ENCODE measurements at places on chromosomes 6 and 20.

DNA sequence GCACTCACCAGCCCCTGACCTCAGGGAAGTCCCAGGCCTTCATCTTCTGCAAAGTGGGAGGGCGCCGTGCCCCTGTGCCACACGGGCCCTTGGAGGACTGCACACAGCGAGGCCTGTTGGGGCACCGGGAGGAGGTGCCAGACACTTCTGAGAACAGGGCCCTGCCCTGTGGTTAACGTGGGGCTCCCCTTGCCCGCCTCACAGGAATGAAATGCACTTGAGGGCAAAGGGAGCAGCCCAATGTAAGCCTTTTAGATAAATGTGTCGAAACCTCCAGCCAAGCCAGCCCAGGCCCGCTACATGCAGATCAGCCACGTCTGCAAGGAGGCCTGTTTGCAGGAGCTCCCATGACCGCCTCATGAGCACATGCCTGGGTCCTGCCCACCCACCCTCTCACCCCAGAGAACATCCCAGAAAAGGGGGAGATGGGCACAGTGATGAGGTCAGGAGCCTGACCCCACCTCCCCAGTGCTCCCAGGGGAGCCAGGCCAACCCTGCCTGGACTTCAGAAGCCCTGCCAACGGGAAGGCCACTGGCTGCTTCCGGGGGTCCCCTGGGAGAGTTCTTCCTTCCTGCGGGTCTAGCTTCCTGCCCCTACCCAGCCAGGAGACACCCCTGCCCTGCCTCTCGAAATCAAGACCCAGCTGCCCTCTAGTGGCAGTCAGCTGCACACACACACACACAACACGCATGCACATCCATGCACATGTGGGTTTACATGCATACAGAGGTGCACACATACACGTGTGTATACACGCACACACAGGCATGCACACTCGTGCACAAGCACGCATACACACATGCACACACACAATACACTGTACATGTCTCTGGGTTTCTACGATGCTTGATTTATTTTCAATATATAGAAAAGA lies 178.7 kb downstream of the TAF4 start:
- DNase-seq = peak; percentile 11

DNA sequence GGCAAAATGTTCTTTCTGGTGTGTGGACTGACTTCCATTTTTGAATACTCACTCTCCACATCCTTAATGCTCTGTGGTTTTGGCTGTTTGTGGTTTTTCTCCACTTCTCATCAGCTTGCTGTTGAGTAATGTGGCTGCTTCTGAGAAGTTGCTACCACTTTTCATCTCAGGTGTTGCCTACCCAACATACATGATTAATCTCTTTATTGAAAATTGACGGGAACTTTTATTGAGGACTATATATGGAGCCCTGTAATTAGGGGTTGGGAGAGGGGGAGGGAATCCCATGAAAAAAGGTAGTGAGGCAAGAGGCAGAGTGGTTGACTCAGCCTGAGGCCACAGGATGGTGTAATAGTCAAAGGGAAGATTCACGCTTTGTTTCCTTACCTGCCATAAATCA lies 17.6 kb downstream of the IL22RA2 start:
- peak; percentile 32 for DNase-seq

DNA sequence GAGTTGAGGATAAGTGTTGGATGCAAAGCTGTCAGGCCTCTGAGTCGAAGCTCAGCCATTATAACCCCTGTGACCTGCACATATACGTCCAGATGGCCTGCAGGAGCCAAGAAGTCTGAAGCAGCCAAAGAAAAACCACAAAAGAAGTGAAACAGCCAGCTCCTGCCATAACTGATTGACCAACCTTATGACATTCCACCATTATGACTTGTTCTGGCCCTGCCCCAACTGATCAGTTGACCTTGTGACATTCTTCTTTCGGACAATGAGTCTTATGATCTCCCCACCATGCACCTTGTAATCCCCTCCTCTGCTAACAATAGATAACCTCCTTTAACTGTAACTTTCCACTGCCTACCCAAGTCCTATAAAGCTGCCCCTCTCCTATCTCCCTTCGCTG lies 133.7 kb upstream of the AGPAT4 start:
- DNase-seq = no peak

DNA sequence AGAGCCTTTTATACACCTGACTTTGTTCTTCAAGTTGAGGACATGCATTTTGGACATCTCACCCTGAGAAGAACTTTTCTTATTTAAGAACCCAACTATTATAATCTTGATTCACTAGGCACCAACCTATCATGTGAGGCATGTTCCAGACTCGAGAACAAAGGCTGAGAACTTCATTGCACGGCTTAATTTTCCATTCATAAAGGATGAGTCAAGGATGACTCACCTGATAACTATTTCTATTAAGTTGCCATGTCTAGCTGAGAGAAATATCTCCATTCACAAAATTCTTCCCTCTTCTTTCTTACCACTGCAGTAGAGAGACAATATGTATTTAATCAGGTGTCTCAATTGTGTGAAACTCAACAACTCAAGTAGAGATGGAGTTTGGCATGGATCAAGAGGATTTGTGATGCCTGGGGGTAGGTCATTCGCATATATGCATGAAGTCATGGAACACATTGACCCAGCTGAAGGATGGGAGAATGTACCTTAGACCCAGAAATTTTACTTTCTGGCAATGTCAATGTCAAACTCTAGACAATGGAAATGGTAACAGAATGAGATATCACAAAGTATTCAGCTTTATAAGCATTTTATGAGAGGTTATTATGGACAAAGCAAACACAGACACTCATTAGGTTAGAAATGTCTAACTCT lies 208.7 kb upstream of the PRND start:
- no peak for DNase-seq

GRCh38 chr6:15628499-15629131 lies 34.2 kb downstream of the DTNBP1 start:
- peak; percentile 25 for DNase-seq

DNA sequence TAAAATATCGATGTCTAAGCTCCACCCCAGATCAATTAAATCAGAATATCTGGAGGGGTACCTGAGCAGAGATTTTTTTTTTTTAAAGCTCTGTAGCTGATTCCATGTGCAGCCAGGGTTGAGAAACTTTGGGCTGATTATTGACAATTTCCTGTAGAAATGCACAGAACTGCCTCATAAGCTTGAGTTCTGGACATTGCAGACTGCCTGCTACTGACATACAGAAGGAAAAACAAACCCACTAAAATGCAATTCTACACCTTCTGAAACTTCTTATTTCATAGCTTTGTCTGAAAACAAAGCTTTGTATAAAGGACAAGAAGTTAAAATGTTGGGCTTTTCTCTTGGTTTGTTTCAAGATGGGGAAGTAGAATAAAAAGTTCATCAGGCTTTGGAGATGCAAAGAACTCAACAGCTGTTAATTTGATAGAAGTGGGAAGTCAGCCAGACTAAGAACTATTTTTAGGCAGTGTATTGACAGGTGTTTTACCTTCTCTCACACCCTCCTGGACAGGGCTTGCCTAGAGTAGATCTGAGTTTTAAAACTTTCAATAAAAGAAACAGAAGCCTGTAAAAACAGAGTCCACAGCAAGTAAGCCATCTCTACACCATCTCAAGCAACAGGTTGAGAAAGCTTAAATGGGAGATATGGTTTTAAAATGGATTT lies 147.7 kb downstream of the KCNQ5 start:
- DNase-seq = no peak

DNA sequence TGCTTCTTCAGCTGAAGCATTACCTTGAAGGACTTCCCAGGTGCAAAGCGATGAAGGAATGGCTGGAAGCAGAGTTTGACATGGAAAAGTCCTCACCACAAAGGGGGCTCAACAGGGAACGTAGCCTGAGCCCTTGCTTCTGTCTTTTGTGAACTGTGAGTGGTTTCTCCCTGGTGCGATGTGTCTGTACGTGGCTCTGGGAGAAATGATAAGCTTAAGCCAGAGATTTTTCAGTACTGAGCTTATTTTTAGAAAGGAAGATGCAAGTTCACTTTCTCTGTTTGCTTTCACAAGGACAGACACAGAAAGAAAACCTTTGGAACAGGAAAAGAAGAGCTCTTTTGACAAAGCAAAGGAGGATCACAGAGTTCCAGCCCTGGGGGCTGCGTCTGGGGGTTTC lies 79.4 kb downstream of the DACT2 start:
- no peak for DNase-seq

GRCh38 chr20:59177266-59178250 lies 13.9 kb downstream of the ZNF831 start:
- peak; percentile 33 for DNase-seq

DNA sequence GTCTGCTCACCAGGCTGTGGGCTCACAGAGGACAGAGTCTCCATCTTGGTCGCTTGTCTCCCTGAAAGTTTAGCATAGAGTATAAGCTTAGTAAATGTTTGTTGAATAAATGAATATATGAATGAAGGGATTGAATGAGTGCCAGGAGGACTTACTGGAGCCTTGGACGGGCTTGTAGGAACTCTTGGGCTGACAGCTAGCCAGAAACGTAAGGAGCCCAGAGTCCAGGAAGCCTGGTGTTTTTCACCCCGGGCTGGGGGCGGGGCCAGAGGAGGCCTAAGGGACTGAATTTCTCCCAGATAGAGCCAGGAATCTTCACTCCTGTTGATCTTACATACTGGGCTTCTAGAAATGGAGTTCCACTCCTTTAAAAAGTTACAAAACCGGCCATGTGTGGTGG lies 68.5 kb upstream of the SRSF6 start:
- no peak for DNase-seq

DNA sequence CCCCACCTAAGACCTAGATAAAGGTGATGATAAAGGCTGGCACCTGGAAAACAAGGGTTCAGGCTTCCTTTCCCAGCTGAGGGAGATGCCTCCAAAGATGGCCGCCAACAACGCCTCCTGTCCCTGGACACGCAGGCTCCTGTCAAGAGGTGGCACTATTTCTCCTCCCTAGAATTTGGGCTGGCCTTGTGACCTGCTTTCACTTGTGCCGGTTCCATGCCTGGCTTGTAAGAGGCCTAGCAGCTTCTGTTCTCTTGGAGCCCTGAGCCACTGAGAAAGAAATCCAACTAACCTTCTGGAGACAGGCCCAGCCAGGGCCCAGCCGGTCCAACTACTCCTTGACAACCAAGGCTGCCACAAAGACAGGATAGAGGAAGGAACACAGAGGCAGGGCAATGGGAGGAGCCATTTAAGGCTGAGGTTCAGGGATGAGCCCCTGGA lies 60.2 kb upstream of the RALY start:
- DNase-seq = peak; percentile 26

DNA sequence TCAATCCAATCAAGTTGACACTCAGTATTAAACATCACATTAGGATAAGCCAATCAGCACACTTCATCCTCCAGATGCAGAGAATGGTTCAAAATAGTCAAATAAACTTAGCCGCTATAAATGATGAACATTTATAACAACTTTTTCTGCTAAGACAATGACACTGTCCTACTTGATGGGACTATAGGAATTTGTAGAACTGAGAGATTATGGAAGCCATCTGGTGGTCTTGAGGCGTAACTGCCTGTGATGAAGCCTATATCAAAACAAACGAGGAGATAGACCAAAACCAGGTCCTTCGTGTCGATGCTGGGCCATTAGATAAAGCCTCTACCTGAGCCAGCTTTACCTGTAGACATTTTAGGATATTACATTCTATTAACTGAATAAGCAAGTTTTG lies 631.1 kb downstream of the COL12A1 start:
- no peak for DNase-seq

DNA sequence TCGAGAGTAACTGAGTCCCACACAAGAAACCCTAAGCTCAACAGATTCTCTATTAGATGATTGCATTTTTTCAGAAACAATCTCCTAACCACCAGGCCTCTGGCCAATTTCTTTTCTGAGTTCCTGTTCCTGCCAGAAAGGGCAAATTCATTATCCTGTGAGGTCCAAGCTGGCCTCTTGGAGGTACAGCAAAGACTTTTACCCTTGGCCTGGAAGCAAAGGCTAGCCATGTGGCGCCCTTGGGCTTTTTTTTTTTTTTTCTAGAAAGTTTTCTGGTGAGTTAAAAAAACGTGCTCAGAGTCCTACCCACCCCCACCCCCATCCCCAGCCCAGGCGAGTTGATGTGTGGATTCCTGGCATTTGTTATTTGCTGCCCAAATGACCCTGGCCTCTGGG lies 59.0 kb upstream of the EEF1A1 start:
- DNase-seq = no peak

GRCh38 chr20:19723813-19724430 lies 34.1 kb upstream of the RIN2 start:
- DNase-seq = no peak

- no peak for DNase-seq
Observed at GRCh38 chr6:3636060-3636459, 115.5 kb downstream of the PXDC1 start.

GRCh38 chr6:3124667-3125066 lies 6.2 kb downstream of the BPHL start:
- DNase-seq = no peak

DNA sequence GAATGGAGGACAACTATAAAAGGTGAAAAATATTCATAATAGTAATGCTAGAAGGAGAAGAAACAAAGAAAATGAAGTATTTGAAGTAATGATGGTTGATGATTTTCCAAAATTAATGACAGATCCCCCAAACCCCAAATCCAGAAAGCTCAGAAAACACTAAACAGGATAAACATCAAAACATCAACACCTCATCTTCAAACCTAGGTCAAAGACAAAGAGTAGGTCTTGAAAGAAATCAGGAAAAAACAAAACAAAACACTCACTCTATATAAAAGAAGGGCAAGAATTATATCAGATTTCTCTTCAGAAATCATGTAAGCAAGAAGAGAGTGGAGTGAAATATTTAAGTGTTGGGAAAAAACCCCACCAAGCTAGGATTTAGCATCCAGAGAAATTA lies 38.7 kb downstream of the RANBP9 start:
- no peak for DNase-seq

- DNase-seq = no peak
Observed at GRCh38 chr20:21503345-21503744, 10.5 kb downstream of the NKX2-2 start.

DNA sequence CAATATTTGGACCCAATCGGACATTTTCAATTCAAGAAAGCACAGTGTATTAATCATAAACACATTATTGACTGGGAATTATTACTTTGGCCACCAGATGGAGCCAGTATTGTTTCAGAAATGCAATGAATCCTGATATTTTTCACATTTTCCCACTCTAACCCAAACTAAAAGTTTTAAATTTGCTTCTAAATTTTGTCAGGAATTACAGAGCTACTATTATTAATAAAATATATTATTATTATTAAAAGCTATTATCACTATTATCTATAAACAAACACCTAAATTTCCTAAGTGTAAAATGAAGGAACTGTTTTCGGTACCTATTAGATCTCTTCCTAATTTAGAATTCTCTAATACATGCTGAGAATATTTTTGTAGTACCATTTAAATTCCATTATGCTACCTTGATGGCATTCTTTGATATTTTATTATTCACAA lies 245.3 kb downstream of the OGFRL1 start:
- DNase-seq = no peak

DNA sequence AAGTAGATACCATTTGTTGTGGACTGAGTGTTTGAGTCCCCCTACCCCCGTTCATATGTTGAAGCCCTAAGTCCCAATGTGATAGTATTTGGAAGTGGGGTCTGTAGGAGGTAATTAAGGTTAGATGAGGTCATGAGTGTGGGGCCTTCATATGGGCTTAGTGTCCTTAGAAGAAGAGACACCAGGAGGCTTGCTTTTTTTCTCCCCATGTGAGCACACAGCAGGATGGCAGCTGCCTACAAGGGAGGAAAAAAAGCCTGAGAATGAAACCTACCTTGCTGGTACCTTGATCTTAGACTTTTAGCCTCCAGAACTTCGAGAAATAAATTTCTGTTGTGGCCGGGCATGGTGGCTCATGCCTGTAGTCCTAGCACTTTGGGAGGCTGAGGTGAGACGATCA lies 67.9 kb upstream of the TULP4 start:
- DNase-seq = no peak

- DNase-seq = no peak
Observed at GRCh38 chr6:15170126-15170525, 75.7 kb upstream of the JARID2 start.

- DNase-seq = no peak
Observed at GRCh38 chr6:25419879-25420278, 140.7 kb downstream of the CARMIL1 start.
